ENCODE measurements at places on chromosomes 16 and 17.

- DNase-seq = no peak
Observed at GRCh38 chr17:65023791-65024190, 32.7 kb downstream of the GNA13 start.

- DNase-seq = no peak
Observed at GRCh38 chr17:33390479-33391176, 97.5 kb upstream of the ASIC2 start.

DNA sequence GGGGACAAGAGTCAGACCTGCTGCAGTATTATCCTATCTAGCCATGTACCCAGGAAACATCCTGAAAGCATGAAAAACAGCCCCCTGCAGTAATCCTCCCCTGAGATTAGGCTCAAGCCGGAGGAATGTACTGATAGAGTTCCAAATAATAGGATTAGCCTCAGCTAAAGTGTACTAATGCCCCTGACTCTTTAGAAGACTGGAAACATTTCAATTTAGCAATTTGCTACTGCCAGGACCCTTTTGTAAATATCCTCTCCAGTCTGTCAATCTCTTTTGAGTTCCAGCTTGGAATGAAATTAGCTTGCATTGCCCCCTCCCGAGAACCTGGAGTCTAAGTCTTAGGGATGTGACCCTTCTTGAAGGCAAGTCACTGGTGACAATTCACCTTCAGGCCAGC, 110.8 kb upstream of the DNAH9 start:
- no peak for DNase-seq

GRCh38 chr16:66933776-66934137, 445 bp downstream of the CIAO2B start:
- DNase-seq = no peak

GRCh38 chr17:82913304-82914043, 73.7 kb upstream of the ZNF750 start:
- no peak for DNase-seq

DNA sequence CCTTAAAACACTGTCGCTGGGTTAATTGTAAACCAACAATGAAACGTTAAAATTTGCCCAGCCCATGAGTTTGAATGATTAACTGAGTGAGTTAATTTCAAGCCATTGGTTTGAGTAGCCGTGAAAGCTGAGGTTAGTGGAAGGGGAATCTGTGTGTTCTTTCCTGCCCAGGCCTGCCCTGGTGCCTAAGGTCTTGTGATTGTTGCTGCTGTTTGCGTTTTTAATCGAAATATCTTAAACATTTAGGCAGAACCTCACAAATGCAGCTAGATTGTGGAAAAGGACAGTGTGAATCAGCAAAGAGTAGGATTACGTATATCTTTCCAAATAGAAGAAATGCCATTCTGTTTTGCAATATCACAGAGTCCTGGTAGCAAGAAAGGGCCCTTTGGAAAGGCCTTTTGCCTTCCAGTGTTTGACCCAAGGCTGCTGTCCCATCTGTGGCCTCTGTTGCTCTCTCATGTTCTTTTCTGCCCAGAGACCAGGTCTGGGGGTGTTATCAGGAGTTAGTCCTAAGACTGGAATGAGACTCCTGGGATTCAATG, 113.8 kb downstream of the MSI2 start:
- DNase-seq = no peak

GRCh38 chr16:22007509-22008214, at the start of gene MOSMO:
Gene MOSMO, plus strand, starts transcription at chr16:22008111. Its CDS starts 191 bp downstream, at chr16:22008302.
- DNase-seq = peak; percentile 87

- DNase-seq = peak; percentile 46
Observed at GRCh38 chr17:6047966-6048365, 22.2 kb upstream of the WSCD1 start.

- DNase-seq = no peak
Observed at GRCh38 chr16:63613701-63614100, 1508.2 kb downstream of the CDH11 start.

- no peak for DNase-seq
Observed at GRCh38 chr17:74824961-74825627, 34.6 kb downstream of the GRIN2C start.

GRCh38 chr16:15440852-15441251, 6.5 kb downstream of the BMERB1 start:
- DNase-seq = no peak

- peak; percentile 75 for DNase-seq
Observed at GRCh38 chr16:69937465-69937951, 13.6 kb upstream of the CLEC18A start.

- DNase-seq = no peak
Observed at GRCh38 chr16:69180011-69180338, 7.0 kb upstream of the SNTB2 start.

DNA sequence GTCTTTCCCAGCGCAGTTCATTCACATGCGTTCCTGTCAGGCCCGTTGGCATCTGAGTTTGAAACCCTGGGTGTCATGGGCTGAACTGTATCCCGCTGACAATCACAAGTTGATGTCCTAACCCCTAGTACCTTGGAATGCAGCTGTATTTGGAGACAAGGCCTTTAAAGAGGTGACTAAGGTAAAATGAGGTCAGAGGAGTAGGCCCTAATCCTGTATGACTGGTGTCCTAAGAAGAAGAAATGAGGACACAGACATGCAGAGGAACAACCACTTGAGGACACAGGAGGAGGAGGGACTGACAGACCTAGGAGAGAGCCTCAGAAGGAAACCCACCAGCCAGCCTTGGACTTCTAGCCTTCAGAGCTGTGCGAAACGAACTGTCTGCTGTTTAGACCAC, 33.1 kb downstream of the TRPV2 start:
- DNase-seq = no peak

GRCh38 chr17:64653325-64653984, 8.7 kb downstream of the SMURF2 start:
- DNase-seq = no peak

DNA sequence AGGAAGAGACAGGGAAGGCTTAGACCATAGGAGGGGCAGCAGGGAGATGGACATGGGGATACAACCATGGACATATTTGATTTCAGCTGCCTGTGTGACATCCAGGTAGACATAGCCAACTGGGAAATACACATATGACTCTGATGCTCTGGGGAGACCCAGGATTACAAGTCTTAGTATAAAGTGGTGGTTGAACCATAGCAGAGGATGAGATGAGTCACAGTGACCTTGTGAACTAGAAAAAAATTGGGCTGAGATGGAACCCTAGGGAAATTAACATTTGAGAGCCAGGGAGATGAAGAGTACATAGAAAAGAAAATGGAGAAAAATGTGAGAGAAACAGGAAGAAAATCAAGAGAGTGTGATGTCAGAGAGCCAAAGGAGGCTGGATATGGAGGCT, 10.2 kb downstream of the MARCHF10 start:
- no peak for DNase-seq

DNA sequence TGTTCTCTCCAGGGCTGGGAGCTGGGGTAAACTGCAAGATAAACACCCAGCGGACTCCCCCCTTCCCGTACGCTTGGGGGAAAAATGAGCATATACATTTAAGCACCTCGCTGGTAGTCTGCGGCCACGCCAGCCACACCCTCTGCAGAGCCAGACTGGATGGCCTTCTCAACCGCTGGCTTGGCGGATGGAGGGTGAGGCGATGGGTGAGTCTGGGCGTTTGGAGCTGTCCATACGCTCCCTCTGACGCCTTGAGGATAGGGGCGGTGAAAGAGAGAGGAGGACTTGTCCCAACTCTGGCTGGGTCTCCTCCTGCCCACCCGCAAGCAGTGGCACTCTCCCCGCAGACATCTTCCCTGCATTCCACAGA, 1.0 kb downstream of the ITGA3 start:
- no peak for DNase-seq

GRCh38 chr16:71526111-71526631, at the start of gene CHST4:
Gene CHST4, plus strand, starts transcription at chr16:71526426. Its CDS starts 10,252 bp downstream, at chr16:71536678.
- DNase-seq = no peak

DNA sequence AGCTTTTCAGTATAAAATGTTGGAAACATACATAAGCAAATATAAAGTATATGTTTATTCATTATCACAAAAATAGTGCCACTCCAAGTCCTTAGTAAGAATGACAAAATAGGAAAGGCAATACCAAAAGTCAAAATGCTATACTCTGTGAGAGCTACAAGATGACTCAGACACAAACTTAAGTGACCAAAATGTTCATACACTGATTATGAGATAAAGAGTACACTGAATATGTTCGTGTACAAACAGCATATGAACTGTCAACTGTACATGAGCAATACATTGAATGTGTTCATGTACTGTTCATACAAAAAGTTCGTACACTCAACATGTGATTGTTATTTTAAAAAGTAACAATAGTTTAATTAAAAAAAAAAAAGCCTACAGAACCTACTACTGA, 103.3 kb downstream of the CA4 start:
- DNase-seq = no peak

GRCh38 chr16:87380403-87380802, 3.2 kb downstream of the FBXO31 start:
- no peak for DNase-seq

DNA sequence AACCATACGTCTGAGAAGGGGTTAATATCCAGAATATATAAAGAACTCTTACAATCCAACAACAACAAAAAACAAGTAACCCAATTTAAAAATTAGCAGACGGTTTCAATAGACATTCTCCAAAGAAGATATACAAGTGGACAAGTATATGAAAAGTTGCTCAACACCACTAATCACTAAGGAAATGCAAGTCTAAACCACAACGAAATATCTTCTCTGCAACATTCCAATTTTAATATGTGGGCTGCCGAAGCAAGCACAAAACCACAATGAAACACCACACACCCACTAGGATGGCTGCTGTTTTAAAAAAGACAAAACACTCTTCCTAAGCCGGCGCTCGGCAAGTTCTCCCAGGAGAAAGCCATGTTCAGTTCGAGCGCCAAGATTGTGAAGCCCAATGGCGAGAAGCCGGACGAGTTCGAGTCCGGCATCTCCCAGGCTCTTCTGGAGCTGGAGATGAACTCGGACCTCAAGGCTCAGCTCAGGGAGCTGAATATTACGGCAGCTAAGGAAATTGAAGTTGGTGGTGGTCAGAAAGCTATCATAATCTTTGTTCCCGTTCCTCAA, 5.9 kb upstream of the SLC13A2 start:
- peak; percentile 17 for DNase-seq

GRCh38 chr16:13702614-13703013, 217.3 kb upstream of the ERCC4 start:
- no peak for DNase-seq

- peak; percentile 85 for DNase-seq
Observed at GRCh38 chr17:38352245-38353085, 821 bp downstream of the SOCS7 start.

DNA sequence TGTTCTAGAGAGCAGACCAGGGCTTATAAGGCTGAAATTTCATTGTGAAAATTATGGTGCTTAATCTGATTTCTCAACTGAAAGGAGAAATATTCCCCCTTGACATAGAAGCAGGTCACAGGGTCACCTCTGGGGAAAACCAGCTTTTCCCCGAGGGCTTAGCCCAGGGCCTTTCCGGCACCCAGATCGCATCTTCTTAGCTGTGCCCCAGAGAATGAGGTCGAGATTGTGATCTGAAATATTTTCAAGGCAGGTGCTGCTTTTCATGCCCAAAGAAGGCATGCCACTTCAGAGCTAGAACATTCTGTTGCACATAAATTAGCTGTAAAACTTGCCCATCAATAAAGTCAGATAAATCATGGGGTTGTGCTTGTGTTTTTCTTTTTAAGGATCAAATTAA, 25.4 kb upstream of the ARHGAP17 start:
- no peak for DNase-seq

GRCh38 chr16:88839745-88840599, 16.8 kb downstream of the GALNS start:
- DNase-seq = no peak

GRCh38 chr17:36867716-36868341, 69.4 kb upstream of the LHX1 start:
- no peak for DNase-seq

Measured in cardiac septum (tissue), 1 donor.